Ureter (tissue), 1 donor: ENCODE measurements at places on chromosomes 12 and 14.
A peak's percentile ranks its signal among the peaks of the same experiment; 100 is the strongest.

DNA sequence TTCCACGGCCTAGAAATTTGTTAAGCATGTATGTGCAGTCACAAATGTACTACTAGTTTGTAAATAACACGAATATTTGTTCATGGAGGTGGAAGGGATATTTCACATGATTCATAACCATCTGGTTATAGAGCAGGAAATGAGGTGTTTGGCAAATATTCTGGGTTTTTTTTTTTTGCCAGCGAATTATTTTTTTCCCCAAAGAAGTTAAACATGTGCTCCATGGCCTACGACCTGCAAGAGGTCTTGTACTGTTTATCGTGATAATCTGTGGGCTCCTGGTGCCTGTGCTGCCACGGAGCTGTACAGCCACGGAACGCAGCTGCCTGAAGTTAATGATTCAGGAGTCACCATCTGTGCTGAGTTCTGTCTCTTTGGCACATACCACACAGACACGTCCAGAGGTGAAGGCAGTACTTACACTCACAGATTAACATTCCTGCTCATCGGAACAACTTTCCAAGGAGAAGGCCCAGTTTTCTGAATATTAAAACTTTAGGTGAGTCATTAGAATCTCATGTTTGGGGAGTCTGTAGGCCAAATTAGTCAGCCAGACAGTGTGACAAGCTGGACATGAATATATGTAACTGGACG, 156.3 kb downstream of the TMX1 start:
- DNase-seq = no peak

DNA sequence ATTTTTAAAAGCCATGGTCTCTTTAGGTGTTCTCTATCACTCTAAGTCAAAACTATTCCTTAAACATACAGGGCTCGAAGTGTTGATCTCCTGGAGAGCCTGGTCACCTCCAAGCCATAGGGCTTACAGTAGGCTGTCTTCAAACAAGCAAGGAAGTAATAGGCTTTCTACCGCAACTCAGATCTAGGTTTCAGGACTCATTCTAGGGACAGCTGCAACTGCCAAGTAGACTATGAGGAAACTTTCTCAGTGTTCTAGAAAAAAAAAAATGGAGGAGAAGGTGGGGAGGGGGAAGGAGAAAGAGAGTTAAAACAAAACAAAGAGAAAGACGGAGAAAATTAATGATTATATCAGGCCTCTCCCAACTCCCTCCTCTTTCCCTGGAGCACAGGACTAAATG, 106.9 kb upstream of the ETV6 start:
- DNase-seq = no peak

GRCh38 chr12:67455236-67455635, 186.1 kb downstream of the CAND1 start:
- DNase-seq = no peak

DNA sequence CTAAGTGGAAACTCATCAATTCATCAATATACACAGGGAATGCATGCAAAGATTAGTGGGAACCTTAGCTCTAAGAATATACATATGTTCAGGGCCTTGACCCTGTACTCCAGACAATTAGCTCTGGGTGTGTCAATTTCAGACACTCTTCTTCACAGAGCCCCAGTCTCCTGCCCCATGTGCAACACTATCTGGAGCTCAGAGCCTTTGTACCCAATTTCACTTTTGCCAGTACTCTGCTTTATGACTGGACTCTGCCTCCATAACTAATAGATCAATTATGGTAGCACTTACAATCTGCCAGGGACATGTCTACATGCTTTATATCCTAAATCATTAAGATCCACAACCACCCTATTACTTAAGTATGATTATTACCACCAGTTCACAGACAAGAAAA, 152.5 kb upstream of the PLEKHG7 start:
- DNase-seq = no peak

- DNase-seq = no peak
These were observed 19.3 kb downstream of the SLC25A3 start for GRCh38 chr12:98612696-98613334.

DNA sequence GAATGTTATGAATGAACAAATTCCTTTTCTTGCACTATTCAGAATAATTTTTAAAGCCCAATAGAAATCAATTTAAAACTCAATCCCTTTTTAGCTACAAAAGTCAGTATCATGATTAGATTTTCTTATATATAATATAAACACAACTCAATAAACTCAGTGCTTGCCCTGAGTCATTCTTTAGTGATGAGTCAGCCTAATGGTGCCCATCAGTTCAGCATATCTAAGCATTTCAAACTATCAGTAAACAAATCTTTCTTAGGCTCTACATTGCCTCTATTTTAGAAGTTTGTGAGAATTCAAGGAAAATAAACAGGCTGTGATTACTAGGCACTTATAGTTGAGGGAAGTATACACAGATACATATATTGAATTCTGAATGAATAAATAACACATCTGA, 179.6 kb downstream of the NELL2 start:
- no peak for DNase-seq

- no peak for DNase-seq
These were observed at the start of gene SLC5A8 for GRCh38 chr12:101209319-101210302. TSS of gene SLC5A8 (minus strand) at chr12:101210238. CDS start at chr12:101209848, 390 bp downstream.

GRCh38 chr12:117119592-117120198, 20.5 kb upstream of the TESC start:
- no peak for DNase-seq

- no peak for DNase-seq
These were observed 105.8 kb downstream of the AKAP6 start for GRCh38 chr14:32434880-32435279.

DNA sequence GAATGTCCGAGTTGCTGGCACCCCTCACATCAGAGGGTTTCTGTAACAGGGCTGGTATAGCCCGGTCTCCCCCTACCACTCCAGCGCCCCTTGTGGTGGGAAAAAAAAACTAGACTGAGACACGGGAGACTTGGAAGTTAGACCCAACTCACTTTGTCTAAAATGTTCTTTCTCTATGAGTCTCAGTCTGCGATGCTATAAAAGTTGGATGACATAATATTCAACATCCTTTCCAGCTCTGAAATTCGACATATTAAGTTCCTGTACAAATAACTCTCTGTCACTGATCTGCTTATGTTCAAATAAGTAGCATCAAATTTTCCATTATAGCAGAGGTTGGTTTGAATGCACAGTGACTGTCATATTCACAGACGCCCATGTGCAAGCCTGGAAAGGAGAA, 25.7 kb upstream of the TC2N start:
- DNase-seq = no peak

- no peak for DNase-seq
These were observed 94.1 kb downstream of the LGR5 start for GRCh38 chr12:71533703-71534102.

DNA sequence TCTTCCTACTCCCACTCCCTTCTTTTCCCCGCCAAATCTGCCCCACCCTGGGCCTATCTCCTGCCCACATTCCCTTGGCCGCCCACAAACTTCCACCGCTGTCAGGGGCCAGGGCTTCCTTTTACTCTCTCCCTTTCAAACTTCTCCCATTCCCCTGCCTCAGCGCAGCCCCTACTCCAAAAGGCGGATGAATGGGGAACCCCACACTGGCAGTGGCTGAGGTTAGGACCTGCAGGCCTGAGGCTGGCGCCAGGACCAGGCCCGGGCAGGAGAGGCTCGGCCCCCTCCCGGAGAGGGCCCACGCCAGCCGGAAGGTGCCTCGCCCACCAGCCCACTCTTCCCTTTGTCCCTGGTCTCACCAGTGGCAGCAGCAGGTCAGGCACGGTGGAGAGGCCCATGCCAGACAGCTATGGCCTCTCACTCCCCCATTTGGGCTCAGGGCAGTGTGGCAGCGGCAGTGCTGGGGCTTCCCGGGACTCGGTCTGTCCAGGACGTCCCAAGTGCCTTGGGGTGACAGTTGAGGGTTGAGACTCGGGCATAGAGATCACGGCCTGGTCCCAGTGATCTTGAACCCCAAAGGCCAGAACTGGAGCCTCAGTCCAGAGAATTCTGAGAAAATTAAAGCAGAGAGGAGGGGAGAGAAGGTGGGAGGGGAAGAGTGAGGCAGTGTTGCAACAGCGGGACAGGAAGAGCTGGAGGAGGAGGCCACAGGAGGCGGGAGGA, at the start of gene TNFRSF1A:
Gene TNFRSF1A (minus strand): TSS at position 660 of the 723 bp plus-strand sequence. CDS start 262 bp downstream, at position 398.
- peak; percentile 86 for DNase-seq

- DNase-seq = no peak
These were observed 49.9 kb downstream of the PPP2R5E start for GRCh38 chr14:63493246-63493645.

GRCh38 chr14:105192866-105193731, 12.0 kb upstream of the NUDT14 start:
- no peak for DNase-seq

- DNase-seq = no peak
These were observed 9.5 kb downstream of the TRAF3 start for GRCh38 chr14:102786768-102787167.

DNA sequence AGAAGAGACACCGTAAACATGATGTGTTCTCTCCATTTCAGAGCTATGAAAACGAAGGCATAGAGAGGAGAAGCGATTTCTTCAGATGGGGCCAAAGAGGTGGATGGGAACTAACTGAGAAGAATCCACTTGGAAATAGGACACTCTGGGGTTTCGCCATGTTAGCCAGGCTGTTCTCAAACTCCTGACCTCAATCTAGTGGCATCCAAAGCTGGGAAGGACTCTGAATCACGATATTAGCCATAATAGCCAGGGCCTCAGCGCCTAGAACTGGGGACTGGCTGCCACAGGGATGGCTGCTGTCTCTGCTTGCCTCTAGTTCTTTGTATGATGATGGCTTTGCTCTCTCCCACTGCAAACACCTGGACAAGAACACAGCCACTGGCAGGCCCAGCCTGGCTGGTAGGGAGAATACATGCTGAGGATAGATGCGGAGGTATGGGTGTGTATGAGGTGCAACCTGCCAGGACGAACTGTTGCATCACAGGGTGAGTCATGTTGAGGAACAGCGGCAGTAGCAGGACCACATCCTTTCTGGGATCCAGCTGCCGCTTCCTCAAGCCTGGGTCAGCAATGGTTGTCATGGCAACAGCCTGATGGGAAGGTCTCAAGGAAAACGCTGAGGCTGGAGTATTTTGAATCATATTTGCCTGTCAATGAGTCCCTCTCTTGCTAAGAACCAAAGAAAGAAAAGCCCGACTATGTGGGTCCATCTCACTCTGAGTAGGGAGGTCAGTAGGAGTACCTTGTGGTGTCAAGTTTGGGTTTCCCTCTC, 31.1 kb downstream of the CCDC177 start:
- peak; percentile 51 for DNase-seq

DNA sequence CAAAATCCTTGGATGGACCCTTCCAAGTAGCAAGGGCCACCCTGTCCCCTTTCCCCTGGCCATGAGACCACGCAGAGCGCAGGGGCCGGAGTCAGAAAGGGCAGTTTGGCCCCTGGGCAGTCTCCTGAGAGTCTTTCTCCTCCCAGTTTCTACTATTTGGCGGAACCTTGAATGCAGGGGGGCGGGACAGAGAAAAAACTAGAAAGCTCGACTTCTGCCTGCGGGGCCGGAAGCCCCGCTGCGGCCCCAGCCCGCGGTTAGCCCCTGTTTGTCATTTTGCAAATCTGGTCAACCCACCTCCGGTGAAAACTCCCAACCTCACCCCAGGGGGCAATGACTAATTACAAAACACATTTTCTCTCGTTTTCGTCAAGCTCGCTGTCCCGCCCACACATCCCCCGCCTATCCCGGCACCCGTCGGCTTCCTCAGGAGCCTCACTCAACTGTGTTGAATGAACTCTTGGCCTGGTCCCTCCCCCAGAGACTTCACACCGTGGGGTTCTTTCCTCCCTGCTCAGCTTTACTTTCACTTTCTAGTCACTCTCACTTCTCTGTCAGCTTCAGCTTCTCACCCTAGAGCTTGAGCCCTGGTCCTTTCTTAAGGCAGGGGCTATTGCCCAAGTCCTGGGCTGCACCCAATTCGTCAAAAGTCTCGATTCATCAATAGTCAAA, 66.7 kb downstream of the IRF2BPL start:
- peak; percentile 92 for DNase-seq
